ENCODE measurements at places on chromosomes 12 and 14.

- DNase-seq = no peak
Observed at GRCh38 chr14:101521978-101522377, 39.3 kb upstream of the DIO3 start.

DNA sequence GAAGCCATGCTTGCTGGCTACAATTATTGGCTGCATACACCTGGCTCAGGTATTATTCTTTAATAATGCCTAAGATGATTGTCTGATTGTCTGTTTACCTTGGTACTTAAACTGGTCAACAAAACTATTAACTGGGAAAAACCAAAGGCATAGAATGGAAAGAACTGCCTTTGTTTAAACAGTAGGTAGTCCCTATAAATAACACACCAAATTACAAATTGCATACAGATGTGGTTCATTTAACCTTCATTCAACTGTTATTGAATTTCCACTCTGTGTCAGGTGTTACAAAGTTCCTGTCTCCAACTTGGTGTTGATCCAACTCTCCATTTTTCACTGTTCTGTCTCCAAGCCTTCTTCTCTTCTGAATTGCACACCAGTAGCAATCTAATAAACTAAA, 79.8 kb upstream of the FSCB start:
- DNase-seq = no peak

GRCh38 chr14:56745097-56745496, 65.2 kb downstream of the OTX2 start:
- no peak for DNase-seq

GRCh38 chr12:26869908-26870459, 37.0 kb upstream of the ITPR2 start:
- DNase-seq = no peak

DNA sequence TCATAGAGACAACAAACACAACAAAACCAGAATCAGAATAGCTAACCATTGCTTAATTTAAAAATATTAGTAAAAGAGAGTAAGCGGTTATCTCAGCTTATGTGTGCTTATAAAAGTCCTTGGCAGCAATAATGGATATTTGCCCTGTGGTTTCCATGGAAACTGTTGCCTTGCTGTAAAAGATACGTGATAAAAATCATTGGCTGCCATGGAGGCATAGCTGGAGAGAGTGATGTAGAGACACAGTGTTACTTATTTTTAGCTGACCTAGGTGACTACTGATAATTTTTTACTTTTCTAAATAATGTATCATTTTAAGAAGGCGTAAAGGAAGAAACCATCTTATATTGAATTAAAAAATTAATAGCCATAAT, 92.9 kb downstream of the ERC1 start:
- no peak for DNase-seq

DNA sequence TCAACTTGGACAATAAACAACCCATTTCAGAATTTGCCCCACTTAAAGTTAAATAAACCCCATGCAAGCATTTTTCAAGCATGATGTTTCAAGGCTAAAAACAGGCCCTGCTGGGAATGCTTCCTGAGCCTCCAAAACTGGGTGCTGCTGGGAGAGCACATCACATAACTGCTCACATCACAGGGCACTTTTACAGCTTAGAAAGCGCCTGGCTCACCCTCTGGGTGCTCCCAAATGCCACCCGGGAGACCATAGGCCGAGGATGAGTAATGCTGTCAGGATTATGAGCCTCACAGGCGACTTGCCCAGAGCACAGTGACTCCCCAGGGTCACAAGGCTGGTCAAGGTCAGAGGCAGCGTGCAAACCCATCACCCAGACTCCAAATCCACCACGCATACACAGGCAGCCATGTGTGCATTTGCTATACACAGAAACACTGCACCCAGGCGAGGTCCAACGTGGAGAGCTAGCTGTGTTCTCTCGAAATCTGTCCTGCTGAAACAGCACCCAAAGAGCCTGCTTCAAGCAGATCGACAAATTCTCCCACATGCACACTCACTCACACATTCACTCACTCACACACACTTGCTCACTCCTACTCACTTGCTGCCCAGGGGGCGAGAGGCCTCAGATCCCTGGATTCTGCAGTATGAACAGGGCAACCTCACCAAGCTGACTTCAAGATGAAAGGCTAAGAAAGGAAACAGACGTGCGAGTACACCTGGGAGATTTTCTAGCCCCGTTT, 58.7 kb downstream of the ITPK1 start:
- no peak for DNase-seq

DNA sequence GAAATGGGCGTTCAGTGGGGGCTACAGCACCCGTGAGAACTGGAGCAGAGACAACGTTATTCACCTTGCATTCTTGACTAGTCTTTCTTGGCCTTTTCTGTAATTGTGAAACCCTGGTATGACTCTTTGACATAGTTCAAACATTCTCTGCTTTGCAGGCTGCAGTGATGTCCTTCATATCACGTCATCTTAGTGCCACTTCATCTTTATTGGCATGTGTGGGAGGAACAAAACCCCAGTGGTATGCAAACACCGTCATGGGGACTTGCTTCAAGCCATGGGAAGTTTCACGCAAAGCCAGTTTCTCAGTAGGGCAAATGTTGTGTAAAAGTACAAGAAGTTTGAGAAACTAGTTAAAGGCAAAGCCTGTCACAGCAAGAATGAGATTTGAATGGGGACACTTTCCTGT, 20.2 kb upstream of the DUSP16 start:
- DNase-seq = no peak

GRCh38 chr12:10829994-10830393, 3.8 kb upstream of the TAS2R10 start:
- no peak for DNase-seq

DNA sequence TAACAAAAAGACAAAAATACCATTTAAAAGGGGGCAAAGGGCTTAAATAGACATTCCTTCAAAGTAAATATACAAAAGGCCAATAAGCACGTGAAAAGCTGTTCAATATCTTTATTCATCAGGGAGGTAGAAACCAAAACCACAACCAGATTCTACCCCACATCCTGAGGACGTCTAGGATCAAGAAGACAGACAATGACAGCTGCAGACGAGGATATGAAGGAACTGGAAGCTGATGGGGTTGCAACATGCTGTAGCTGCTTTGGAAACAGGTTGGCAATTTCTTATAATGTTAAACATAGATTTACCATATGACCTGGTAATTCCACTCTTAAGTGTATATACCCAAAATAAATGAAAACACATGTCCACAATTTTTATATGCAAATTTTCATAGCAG, 85.1 kb upstream of the C14orf180 start:
- DNase-seq = no peak

- no peak for DNase-seq
Observed at GRCh38 chr12:109475993-109476806, 900 bp downstream of the KCTD10 start.

- no peak for DNase-seq
Observed at GRCh38 chr14:74257078-74257940, 18.1 kb downstream of the VSX2 start.

- DNase-seq = no peak
Observed at GRCh38 chr12:80056845-80057244, 42.5 kb upstream of the OTOGL start.

- DNase-seq = no peak
Observed at GRCh38 chr14:69429643-69430042, 31.2 kb downstream of the SLC39A9 start.

DNA sequence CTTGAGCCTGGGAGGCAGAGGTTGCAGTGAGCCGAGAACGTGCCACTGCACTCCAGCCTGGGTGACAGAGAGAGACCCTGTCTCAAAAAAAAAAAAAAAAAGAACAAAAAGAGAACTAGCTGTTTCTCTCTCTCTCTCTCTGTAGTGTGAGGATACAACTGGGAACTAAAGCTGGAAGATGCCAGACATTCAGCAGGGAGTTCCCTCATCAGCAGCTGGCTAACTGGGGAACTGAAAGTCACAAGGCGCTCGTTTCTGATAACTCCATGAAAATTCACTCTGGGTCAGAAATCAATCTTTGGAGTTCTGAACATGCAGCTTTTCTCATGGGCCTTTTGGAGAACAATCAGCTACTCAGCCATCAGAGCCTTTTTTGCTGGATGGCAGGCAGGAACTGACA, 43.5 kb upstream of the MAP1LC3B2 start:
- no peak for DNase-seq

- no peak for DNase-seq
Observed at GRCh38 chr14:61561657-61562276, 133.5 kb upstream of the HIF1A start.

- DNase-seq = no peak
Observed at GRCh38 chr12:92064422-92064821, 81.2 kb downstream of the BTG1 start.

- DNase-seq = no peak
Observed at GRCh38 chr14:77523109-77523508, 24.5 kb upstream of the ISM2 start.

GRCh38 chr12:4579305-4580102, 17.5 kb downstream of the DYRK4 start:
- DNase-seq = no peak

Measured in cortex of kidney (tissue), 1 donor.